Brain (organoid and tissue), 16 donors: ENCODE measurements at places on chromosomes 5 and 9.
A peak's percentile ranks its signal among the peaks of the same experiment; 100 is the strongest.

DNA sequence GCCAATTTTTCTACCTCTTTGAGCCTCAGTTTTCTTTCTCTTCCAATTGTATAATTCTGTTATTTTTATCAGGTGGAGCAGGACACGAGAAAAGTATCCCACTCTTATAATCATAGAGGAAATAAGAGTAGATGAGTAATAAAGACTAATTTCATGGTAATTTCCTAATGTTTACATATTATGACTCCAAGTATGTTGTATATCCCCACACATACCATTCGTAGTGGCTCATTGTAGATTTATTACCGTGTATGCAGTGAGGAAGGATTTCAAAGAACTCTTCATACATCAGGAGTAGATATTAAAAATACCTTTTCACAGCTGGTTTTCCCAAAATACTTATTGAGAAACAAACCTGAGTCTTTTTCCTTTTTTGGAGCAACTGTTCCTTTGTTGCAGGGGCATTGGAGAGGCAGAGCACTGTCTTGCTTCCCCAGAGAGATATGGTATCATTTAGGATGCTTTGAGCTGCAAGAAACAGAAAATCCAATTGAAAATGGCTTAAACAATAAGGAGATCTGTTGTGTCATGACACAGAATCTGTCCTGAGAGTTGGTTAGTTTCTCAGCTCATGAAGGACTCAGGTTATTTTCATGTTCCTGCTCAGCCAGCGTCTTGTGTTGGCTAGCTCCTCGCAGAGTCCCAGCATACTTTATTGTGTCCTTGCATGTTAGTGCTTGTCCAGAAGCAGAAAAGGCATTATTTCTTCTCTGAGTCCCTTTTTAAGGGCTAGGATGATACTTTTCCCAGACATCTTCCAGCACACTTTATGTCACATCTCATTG, 291.2 kb downstream of the ARHGAP26 start:
- DNase-seq = no peak

- DNase-seq = peak; percentile 65
These were observed 418.2 kb downstream of the IRX2 start for GRCh38 chr5:2333291-2333690.

DNA sequence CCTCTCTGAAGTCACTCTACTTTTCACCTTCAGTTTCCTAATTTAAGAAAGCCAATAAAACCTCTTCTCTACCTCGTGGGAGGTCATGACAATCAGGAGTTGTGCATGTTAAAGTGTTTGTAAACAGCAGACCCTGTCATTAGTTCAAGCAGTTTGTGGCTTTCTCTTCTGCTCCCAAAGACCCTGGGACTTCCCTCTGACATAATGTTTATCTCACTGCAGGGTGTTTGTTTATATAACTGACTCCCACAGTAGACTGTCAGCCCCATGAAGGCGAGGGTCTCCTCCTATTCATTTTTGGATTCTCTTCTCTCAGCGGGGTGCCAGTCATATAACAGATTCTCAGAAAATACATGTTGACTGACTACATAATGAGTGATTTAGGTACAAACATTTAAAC, 360.0 kb upstream of the ZNF462 start:
- no peak for DNase-seq

- DNase-seq = peak; percentile 20
These were observed 81.3 kb downstream of the OXCT1 start for GRCh38 chr5:41788941-41789368.

DNA sequence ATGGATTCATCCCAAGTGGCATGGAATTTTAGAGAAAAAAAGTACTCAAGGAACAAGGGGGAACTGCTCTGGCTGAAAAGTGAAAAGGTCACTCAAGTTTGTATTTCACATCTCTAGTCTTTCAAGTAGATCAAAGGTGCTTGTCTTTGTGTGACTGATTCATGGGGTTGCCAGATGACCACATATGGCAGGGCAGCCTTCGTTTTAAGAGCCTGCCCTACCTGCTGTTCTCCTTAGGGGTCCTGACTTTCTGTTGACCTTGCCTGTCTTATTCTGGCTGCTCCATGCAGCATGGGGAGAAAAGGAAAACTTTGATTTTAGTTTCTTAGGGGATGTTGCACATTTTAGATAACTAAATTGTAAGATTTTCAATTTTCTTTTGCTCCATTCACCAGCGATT, 877.7 kb downstream of the TLE1 start:
- DNase-seq = no peak

- DNase-seq = no peak
These were observed 714.6 kb upstream of the GRAMD2B start for GRCh38 chr5:125708583-125708982.

DNA sequence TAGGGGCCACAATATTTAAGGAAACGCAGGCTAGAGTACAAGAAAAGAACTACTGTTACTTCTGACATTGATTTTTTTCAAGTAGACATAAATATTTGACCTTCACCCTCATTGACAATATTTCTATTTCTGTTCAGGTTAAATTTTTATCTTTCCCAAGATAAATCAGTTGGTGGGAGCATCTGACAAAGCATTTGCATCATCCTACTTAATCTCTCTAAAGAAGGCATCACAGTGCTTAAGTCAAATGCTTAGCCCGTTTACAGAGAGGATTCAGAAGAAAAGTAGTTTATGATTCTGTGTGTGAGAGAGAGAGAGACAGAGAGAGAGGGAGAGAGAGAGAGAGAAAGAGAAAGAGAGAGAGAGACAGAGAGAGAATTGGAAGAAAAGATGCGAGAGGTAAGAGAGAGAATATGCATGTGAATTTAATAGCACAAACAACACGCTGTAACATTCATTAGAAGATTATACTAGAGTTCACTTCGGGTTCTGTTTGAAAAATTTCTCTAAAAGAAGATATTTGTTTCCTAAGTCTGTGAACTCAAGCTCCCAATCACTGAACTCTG, 1093.3 kb upstream of the CDH6 start:
- DNase-seq = no peak

DNA sequence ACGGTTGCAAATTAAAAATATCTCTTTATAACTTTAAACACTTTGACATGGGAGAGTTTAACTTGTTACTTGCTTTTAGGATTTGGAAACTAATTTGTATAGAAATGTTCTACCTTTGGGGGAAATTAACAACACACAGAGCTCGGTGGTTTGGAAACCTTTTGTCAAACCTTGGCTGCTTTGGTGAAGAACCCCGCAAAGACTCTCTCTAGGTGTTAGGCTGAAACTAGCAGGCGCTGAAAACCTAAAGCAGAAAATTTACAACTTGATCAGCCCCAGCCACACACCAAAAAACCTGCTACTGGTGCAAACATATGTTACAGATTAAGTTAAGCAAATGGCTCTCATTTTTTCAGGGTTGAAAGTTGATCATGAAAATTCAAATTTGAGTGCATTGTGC, 25.8 kb downstream of the NR2F1 start:
- no peak for DNase-seq

- peak; percentile 53 for DNase-seq
These were observed 5.9 kb downstream of the DMRTA1 start for GRCh38 chr9:22452415-22453010.

- DNase-seq = no peak
These were observed 255.7 kb upstream of the ACTBL2 start for GRCh38 chr5:57738301-57738700.

DNA sequence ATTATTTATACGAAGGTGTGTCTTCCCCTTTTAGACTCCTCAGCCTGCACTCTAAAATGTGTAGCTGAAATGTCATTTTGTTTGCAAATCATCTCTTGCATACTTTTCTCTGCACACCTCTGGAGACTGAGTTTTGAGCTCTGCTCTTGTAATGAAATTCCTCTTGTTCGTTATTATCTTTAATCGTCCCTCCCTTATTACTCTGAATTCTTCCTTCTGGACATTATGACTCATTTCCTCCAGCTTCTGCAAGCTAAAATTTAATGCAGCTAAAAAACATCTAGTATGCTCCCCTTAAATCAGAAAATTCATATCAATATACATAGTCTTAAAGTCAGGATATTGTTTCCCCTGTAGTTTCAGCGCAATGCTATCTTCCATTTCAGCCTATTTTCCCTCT, 13.5 kb downstream of the ISL1 start:
- DNase-seq = peak; percentile 37

GRCh38 chr5:65021527-65022226, 252.9 kb downstream of the CWC27 start:
- DNase-seq = no peak

DNA sequence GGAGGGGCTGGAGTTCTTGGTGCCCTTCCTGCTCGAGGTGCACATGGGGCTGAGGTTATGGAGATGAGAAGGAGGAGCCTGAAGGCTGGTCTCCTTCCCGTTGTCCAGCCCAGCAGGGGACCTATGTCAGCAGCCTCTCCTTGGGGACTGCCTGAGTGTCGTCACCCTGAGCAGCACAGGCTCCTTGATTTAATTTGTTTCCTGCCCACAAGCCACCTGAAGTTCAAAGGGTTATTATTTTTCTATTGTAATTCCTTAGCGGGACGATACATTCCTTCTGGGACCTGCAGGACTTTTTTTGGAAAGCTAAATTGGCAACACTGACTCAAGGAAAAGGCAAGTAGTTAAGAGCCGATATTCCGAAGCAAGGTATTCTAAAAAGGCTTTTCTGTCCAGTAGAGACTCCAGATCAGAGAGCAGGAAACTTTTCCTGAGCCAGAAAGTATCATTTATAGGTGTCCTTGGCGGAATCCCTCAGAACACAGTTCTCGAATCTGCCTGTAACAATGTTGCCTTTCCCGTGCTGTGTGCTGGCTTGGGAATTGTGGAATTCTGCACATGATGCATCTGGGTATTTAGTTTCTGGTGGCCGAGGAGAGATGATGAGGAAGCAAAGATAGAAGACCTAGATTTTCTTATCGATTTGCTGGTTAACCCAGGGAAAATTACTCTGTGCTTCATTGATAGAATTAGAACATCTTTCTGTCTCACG, 55.4 kb downstream of the ARHGAP26 start:
- no peak for DNase-seq

DNA sequence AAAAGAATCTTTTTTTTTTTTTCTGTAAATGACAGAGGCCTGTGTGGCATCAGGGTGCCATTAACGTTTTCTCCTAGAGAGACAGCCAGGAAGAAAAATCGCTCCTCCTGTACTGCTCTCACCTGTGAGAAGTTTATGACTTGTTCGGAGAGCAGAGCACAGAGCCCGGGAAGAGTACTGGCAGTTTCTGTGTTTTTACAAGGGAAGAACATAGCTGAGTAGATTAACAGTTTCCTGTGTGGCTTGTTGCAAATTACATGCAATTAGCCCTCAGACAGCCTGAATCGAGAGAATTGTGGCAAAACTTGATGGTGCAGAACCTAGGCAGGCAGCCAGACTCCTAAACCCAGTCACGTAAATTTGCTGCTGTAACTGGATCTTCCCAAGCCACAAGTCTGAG, 32.1 kb downstream of the PRKACG start:
- no peak for DNase-seq

DNA sequence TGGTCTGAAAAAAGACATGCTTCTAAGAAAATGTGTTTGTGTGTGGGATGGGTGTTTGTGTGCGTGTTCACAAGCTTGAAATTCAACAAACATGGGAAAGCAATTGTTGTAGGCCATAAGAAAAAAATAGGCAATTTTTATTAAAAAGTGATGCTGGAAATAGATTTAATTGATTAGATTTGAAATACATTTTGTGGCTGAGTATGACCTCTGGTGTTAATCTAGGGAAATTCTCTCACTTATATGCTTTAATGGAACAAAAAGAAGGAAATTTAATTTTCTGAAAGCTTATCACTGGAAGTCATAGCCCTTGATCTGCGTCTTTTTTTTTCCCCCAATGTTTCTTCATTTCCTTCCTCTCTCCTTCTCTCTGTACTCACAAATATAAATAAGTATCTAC, 3.5 kb upstream of the KCNN2 start:
- peak; percentile 37 for DNase-seq

DNA sequence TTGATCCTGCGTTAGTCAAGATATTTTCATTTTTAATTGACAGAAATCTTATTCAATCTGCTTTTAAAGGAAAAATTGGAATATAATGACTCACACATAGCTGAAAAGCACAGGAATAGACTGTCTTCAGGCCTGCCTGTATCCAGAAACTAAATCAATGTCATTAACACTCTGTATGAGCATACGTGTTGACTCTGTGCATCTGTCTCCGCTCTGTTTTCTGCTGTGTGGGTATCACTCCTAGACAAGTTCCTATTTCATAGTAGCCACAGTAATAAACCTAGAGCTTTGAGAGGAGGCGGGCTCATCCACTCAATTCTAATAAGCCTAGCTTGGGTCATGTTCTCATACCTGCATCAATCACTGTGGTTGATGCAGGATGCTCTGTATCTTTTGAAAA, 267.6 kb downstream of the KCTD16 start:
- DNase-seq = no peak

- no peak for DNase-seq
These were observed 1.5 kb downstream of the TLN1 start for GRCh38 chr9:35730486-35730854.

GRCh38 chr5:124365361-124365801, 381.1 kb downstream of the ZNF608 start:
- DNase-seq = peak; percentile 81

DNA sequence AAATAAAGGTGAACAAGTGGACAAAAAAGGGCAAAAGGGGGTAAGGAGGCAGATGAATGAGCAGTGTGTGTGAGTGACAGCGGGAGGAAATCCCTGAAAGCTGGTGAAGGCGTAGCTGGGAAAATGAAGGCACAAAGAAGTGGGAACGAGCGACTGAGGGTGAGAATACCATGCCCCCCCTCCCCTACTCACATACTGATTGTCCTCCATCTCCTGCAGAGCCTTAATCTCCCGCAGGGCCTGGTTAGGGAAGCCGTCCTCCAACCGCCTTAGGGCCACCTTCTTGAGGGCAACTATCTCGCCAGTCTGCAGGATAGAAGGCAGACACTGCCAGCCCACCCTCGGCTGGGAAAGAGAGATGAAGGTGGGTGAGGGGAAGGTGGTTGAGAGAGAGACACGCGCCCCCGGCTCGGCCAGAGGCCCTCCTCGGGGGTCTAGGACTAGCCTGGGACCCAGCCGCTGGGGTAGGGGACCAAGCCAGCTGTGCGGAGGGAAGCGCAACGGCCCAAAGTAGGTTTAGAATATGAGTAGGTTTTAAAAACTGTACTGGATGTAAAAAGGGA, 522 bp downstream of the CDK20 start:
- peak; percentile 67 for DNase-seq

DNA sequence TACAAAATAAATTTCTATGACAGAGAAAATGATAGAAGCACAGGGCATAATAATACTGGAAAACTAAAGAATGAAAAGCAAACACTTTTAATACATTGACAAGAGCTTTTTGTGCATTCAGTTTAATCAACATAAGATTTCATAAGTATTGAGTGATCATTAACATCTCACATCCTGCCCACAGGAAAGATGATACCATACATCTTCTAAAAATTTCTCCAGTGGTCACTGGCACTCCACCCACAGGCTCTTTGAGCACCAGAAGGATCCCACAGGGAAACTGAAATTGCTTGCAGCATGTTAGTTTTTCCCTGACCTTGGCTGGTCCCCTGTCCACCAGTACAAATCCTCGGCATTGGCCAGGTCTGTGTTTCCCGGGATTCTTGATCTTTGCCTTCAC, 186.0 kb downstream of the CEMIP2 start:
- no peak for DNase-seq
